BJ (cell line): ENCODE measurements at places on chromosomes 7 and 10.

DNA sequence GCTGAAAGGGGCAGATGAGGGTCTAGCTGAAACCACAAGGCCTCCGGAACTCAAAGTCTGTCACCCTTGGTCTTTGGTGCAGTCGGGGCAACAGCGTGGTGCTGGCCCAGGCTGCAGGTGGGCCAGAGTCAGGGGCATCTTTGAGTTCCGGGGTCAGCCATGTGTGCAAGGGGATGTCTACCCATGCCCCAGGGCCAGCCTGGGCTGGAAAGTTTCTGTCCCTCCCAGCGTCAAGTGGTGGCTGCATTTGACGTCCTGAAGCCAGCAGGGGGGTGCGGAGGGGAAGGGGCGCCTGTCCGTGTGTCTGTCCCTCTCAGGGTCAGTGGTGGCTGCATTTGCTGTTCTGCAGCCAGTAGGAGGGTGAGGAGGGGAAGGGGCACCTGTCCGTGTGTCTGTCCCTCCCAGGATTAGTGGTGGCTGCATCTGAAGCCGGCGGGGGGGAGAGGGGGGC, 638 bp downstream of the BRAT1 start:
- DNase-seq, result no peak

GRCh38 chr7:128192497-128193142, 48.5 kb upstream of the LEP start:
- DNase-seq, result no peak

DNA sequence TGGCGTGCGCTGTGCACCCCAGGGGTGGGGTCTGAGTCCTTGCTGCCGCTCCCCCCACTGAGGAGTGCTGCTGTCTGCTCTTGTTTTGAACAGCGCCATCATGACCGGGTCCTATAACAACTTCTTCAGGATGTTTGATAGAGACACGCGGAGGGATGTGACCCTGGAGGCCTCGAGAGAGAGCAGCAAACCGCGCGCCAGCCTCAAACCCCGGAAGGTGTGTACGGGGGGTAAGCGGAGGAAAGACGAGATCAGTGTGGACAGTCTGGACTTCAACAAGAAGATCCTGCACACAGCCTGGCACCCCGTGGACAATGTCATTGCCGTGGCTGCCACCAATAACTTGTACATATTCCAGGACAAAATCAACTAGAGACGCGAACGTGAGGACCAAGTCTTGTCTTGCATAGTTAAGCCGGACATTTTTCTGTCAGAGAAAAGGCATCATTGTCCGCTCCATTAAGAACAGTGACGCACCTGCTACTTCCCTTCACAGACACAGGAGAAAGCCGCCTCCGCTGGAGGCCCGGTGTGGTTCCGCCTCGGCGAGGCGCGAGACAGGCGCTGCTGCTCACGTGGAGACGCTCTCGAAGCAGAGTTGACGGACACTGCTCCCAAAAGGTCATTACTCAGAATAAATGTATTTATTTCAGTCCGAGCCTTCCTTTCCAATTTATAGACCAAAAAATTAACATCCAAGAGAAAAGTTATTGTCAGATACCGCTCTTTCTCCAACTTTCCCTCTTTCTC, 26.0 kb downstream of the BNIP3 start:
- no peak for DNase-seq

DNA sequence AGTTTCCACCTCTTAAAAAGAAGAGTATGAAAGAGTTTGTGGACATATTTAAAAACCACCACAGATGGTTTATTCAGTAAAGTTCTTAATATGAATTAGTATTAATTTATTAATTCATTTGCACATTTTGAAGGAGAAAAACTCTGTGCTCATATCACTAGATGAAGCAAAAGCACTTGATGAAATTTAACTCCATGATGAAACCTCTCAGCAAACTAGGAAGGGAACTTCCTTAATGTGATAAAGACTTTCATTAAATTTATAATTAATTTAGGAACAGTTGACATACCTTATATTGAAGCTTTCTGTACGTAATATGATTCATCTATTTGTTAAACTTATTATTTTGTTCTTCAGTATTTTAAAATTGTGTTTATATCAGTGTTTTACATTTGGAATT, 99.4 kb downstream of the MMRN2 start:
- DNase-seq, result no peak
